ENCODE measurements at places on chromosomes 11 and 22.

- no peak for DNase-seq
These were observed 59.6 kb downstream of the MTNR1B start for GRCh38 chr11:93028960-93029522.

DNA sequence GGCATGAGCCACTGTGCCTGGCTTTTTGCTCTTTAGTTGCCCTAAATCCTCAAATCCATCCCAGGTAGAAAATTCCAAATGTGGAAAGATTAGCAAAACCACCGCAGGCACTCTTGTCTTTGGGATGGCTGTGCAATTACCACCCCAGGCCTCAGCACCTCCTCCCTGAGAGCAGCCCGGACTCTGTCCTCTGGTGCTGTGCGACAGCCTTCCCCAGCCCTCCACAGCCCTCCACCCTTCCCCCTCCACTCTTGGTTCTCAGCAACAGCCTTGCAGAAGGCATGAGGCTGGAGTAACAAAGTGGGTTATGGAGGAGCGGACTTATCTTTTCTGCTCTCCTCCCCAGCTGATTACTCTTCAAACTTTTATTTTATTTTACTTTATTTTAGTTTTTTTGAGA, 44.7 kb upstream of the YWHAH start:
- DNase-seq: no peak

DNA sequence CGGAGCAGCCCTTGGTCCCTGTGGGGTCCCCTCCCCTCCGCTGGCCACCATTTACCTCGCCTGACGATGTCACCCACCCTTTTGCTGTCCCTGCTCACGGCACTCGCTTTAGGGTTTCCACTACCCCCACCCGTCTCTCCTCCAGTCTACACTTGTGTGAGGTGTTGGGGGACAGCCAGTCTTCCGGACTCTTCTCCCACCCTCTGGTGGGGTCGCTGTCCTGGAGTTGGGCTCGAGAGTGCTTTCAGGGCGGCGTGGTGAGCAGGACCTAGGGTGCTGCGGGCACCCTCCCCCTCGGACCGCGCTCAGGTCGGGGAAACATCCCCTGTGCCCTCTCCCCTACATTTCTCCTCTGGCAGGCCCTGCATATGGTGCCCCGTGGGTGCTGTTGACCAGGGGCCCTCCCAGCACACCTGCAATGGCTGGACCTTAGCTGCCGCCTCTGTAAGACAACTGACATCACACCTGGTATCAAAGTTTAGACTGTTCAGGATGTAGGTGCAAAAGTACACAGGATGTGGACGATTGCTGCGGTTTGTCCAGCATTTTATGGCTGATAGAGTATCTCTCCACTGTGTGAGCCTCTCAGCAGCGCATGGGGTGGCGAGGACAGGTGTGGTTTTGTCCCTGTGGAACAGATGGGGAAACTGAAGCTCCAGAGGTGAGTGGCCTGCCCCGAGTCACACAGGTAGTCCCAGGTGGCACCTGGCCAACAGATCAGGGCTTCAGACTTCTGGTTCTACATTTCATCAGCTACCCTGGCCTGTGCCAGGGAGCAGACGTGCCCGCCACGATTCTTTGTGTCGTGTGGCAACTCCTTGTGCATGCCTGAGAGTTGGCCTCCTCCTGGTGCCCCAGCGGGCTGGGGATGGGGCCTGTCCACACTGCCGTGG, 1.2 kb downstream of the GRK2 start:
- DNase-seq: no peak

GRCh38 chr11:125952559-125952958, 6.7 kb downstream of the VSIG10L2 start:
- no peak for DNase-seq

DNA sequence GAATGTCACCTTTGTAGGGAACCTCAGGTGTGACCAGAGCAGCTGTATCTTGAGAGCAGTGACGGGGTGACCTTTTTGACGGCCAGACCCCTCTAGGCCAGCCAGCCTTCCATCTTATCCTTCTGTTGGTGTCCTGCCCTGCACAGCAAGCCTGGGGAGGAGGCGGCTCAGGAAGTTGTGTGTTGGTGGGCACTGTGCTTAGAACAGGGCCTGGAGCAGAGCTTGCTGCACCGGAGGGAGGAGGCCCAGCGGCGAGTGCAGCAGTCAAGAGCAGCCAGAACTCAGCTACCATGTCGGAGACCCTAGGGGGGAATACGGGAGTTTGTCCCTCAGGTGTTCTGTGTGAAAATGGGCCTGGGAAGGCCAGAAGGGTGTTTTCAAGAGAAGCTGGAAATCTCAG, 129.4 kb downstream of the OSBP2 start:
- DNase-seq: no peak

GRCh38 chr11:92332986-92333385, 108.4 kb downstream of the FAT3 start:
- peak; percentile 38 for DNase-seq

DNA sequence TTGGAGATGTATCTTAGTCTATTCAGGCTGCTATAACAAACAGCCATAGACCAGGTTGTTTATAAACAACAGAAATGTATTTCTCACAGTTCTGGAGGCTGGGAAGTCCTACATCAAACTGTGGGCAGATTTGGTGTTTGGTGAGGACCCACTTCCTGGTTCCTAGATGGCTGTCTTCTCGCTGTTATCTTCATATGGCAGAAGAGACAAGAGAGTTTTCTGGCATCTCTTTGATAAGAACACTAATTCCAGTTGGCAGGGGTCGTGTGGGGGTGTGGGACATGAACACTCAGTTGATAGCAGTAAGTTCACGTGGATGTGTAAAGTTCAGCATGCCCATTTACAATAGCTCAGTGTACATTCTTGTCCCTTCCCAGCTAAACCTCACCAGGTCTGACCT, 41.3 kb upstream of the HMGXB4 start:
- no peak for DNase-seq

GRCh38 chr22:47808236-47808635, 1045.8 kb downstream of the TBC1D22A start:
- no peak for DNase-seq

GRCh38 chr11:17525570-17525969, 18.6 kb downstream of the USH1C start:
- DNase-seq: no peak

GRCh38 chr22:36355894-36356293, 31.9 kb downstream of the MYH9 start:
- no peak for DNase-seq

DNA sequence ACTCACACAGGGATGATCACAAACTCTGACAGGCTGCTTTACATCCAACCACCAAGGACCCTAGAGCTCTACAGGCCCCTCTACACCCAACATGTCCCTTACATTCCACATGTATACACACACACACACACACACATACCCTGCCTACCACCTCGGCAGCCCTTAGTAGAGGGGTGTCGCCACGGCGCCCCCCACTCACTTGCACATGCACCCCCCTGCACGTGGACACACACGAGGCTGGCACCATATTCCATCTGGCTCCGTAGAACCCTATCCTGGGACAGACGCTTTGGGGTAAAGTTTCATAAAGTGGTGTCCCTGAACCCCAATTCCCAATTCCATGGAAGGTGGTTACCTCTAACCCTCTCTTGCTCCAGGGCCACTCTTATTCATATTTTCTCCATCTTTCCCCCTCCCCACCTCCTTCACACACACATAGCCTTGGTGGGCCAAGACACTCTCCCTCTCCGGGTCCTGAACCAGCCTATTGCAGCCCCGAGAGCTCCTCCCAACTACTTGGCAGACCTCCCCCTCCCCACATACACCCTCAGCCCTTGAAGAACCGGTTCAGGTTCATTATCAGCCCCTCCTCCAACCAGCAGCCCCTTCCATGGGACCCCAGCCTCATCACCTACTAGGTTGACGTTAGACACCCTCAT, 809 bp downstream of the PDE2A start:
- DNase-seq: no peak

GRCh38 chr11:11230802-11231562, 122.1 kb downstream of the CSNK2A3 start:
- DNase-seq: peak; percentile 13

DNA sequence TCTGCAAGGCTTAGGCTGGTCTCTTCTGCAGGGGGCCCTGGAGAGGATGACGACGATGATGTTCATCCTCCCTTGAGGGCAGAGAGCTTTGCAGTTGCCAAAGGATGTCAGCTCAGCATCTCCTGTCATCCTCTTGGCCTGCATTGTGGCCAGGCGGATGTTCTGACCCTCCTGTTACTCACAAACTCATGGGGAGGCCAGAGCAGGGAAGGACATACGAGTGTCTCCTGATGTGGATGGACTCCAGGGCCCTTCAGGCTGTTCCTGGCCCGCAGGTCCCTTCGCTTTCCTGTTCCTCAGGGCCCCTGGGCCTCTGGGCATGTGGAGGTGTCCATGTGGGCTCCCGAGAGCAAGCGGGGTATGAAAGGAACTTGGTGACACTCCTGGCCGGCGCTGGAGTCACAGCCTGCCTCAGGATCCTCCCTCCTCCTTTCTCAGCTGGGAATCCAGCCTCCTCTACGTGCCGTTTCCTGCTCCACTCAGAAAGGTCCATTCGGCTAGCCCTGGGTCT, 8.5 kb downstream of the ADORA2A start:
- peak; percentile 90 for DNase-seq

DNA sequence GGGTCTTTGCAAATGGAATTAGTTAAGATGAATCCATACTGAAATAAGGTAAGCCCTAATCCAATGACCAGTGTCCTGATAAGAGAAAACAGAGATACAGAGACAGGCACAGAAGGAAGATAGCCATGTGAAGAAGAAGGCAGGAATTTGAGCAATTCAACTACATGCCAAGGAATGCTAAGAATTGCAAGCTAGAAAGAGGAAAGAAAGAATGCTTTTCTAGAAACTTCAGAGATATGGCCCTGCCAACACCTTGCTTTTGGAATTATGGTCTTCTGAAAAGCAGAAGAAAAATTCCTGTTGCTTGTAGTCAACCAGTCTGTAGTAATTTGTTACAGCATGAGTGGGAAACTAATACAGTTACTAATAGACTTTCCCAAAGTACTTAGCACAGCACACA, 111.3 kb downstream of the SLC17A6 start:
- DNase-seq: peak; percentile 43

DNA sequence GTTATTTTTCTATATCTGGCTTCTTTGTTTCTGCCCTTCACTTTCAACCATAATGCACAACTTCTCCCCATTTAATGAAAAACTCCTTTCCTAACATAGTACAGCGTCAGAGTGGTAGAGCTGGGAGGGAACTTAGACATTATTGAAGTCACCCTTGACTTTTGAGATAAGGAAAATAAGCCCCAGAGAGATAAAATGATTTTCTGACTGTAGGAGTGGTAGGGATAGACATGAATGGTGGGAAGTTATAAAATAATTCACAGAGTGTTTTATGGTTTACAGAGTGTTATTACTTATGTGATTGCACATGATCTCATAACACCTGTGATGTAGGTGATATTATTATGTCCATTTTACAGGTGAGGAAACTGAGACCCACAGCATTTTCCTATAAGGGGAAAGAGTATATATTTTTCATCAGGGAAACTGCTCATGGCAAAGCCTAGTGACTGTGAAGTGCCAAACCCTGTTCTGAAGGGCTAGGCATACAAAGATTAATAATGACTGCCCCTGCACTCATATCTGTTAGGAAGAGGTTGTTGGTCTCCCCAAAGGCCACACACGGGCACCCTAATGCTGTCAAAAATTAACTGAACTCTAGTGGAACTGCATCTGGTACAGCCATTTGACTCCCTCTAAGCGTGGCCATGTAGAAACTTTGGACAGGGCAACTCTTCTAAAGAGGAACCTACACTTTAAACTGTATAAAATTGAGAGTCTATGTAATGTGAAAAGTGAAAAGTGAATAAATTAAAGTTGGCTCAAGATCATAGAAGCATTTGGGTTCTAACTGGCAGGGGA, 61.1 kb upstream of the PICALM start:
- DNase-seq: no peak

- DNase-seq: no peak
These were observed 916.5 kb upstream of the FAT3 start for GRCh38 chr11:91308069-91308468.

DNA sequence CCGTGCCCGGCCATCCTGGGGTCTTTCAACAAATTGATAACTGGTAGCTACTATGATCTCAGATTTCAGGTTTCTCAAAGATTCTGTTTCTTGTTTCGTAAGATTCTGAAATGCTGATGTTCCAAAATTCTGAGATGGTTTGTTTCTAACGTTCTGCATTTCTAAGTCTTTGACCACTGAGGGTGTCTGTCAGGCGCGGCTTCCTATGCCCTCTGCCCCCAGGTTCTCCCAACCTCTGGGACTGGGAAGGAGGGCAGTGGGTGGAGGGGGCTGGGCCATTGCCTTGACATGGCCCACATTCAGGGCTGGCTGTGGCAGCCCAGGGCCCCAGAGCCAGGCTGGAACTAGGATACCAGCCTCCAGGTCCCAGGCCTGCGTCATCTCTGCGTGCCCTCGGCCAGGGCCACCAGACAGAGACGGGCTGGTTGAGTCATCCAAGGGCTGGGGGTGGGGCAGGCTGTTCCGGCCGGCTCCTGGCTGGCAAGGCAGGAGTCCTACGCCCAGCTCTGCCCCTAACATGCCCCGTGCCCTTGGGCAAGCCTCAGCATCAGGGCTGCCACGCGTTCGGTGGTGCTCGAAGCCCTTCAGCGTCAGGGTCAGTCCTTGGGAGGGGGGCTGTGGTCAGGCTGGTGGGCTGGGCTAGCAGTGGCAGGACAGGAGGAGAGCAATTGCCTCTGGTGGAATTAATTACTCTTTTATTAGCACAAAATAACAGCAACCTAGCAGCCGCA, 5.2 kb downstream of the TMEM134 start:
- DNase-seq: peak; percentile 49

- DNase-seq: no peak
These were observed 71.6 kb downstream of the CELSR1 start for GRCh38 chr22:46465793-46466192.

GRCh38 chr22:18057568-18058209, 20.1 kb upstream of the PEX26 start:
- DNase-seq: peak; percentile 100

GRCh38 chr11:64409278-64409677, 50.3 kb downstream of the RPS6KA4 start:
- no peak for DNase-seq

- no peak for DNase-seq
These were observed 32.5 kb downstream of the CSTF3 start for GRCh38 chr11:33128739-33129138.

DNA sequence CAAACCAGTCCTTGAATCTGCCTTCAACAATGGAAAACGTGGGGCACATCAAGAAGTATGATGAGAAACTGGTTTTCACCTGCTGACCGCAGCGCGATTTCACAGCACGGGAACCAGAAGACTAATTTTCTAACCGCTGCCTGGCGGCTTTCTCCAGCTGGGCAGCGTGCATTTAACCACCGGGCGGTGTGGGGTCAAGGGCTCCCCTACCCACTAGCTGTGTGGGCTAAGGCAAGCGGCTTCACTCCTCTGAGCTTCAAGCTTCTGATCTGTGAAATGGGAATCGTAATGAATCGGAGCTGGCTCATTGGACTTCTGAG, 4.2 kb downstream of the SHANK2 start:
- no peak for DNase-seq

DNA sequence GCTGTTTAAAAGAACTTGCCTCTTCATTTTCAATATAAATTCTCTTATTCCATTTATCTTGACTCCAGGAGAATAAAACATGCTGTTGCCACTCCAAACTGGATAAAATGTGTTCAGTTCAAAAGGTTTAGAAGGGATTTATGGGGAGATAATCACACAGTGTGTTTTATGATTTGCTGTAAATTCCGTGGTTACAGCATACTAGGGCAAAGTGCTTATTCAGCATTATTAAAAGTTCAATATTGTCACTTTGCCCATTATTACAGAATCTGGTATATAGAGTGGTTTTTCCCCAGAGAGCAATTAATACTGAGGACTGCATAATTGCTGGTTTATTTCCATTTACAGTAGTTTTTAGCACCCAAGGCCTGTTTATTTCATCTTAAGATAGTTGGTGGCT, 780.9 kb upstream of the RAG2 start:
- DNase-seq: no peak

GRCh38 chr11:76443268-76443980, 1.4 kb upstream of the EMSY start:
- peak; percentile 63 for DNase-seq

- DNase-seq: no peak
These were observed 185.5 kb downstream of the SWAP70 start for GRCh38 chr11:9849389-9849788.

Measured in GM23248 (cell line).